SK-N-SH (cell line): ENCODE measurements at places on chromosomes 11 and 22. TPM values are rescaled to one million over a fixed set of nuclear protein-coding genes. Genes with fewer than 3 reads are reported as not detected.

DNA sequence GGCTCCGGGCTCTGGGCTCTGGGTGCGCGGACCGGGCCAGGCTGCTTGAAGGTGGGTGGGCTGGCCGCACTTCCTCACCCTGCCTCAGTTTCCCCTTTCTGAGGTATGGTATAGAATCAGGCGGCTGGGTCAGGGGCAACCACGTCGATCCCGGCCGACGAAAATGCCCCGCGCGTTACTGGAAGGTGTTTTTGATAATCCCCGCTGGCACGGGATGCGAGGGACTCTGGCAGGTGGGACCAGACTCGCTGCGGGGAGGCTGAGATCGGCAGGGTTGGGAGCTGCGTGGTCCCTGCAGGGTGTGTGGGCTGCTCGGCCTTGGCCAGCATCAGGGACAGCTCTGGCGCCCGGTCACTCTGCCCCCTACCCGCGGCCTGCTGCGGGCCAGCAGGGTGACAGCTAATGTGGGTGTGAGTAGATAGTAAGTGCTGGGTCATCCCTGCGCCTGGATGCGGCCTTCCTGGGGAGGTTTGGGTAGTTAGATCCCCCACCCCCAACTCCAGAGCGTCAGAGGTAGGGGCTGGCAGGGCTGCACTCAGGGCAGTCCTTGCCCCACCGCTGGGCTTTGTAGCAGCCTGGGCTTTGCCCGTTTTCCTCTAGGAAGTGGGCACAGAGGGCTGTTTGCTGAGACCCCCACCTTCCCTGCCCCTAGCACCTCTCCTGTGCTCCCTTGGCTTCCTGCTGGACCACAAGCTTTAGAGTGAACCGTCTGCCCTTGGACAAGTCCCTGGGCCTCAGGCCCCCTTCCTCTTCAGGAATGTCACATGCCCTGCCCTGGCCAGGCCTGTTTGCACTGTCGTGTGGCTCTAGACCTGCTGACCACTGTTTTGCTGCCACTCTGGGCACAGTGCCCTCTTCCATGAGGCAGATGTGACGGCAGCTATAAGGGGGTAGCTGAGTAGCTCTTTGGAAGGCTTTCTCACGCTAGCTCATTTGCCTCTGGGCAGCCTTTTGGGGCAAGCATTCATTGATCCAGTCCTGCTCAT, 579 bp downstream of the TANGO2 start:
- DNase-seq: peak; percentile 75

DNA sequence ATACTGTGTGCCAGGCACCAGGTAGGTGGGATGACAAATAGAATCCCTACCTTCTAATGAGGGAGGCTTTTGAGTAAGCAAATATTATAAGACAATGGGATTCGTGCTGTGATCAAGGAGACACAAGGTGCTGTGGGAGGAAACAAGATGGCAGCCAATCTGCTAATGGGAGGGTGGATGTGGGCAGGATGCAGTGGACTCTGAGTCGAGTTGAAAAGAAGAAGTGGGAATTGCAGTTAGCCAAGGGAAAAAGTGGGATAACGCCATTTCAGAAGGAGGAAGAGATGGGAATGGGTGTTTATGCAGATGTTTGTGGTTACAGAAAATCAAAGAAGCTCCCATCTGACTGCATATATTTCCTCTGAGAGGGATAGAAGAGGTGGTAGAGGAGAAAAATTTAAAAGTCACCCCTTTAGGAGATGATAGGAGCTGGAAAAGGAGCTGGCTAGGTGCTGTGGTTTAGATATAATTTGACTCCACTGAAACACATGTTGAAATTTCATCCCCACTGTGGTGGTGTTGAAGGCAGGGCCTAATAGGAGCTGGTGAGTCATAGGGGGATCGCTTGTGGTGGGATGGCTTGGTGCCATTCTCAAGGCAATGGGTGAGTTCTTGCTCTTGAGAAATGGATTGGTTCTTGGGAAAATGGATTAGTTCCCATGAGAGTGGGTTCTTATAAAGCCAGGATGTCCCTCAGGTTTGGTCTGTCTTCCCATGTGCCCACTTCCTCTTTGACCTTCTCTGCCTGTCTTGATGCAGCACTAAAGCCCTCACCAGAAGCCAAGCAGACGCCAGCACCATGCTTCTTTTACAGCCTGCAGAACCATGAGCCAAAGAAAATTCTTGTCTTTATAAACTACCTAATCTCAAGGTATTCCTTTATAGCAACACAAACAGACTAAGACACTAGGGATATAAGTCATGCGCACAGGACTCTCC, 30.0 kb upstream of the POU2AF1 start:
- no peak for DNase-seq

DNA sequence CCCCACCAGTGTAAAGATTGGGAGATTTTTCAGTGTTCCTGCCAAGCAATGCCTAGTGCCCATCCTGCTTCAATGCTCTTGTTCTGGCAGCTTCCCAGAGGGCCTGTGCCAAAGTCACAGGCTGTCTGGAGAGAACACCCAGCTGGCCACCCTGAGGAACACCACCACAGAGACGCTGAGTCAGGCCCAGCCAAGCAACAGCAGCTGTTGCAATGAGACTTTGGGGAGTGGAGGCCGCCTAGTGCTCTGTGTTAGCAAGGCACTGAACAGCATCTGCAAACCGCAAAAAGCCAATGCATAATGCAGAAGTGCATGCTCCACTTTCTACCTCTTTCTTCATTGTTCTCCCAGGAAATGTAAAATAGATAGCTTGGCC, 168.1 kb downstream of the NXPE2 start:
- DNase-seq: peak; percentile 22

DNA sequence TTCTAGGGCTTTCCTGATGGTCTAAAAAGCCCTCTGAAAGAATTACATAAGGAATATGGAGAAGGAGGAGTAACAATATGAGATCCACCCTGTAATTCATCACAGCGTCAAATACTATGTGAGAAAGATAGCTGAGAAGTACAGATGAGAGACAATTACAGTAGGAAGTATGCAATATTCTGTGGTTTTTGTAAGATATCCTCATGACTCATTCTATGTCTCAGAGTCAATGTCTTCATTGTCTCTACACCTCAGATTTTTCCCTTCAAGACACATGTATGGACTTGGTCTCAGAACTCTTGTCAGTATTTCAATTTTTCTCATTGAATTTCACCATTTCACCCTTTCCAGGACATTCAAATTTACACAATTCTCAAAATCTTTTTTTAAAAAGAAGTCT, 343.3 kb upstream of the CTSC start:
- DNase-seq: no peak

DNA sequence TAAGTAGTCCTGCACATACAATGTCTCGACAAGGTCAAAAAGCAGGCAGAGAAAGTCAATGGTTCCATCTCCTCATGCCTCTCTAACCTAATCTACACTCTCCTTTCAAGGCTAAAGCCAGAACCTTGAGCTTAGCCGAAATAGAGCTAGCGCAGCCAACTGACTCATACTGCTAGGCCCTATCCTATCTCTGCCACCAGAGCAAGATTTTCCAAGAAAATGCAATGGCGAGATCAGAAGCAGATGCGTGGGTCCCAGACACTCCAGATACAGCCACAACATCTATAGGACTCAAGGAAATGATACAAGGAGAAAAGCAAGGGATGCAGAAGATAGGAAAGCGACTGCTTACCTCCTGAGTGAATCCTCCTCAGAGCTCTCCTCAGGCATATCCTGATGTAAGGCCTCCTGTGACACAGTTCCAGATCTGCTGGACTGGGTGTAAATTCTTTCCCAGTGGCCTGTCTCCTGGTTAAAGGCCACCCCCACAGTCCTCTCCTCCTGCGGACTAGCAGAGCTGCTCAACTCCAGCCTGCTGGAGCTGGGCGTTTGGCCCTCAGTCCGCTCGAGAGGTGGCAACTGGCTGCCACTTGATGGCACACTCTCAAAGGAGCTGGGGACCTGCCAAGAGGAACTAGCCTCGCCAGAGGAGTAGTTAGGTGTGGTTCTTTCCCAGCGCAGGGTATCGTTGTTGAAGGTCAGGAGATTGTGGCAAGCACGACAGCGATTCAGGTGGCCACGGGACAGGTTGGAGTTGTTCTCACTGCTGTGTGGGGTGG, 52.0 kb downstream of the AMBRA1 start:
- no peak for DNase-seq

DNA sequence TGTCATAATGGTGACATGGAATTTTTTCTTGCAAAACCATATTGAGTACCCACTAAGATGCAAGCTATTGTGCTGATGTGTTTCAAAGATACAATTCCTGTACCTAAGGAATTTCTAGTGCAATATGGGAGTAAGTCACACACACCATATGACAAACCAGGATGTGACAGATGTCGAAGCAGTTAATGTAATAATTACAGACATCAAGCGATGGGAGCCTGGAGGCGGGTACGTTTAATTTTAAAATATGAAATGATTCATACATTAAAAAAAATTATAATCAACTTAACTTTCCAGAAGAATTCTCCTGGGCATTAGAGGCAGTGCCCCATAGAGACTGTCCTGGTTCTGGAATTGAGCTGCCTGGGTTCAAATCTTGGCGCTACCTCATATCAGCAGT, 6.0 kb downstream of the SYCE3 start:
- DNase-seq: no peak

- no peak for DNase-seq
Observed at GRCh38 chr11:93028960-93029522, 59.6 kb downstream of the MTNR1B start.

Gene NLRP14
- polyA plus RNA-seq: not detected in 2 replicates
